Cerebellar nuclear complex (tissue), 1 donor: ENCODE measurements at places on chromosomes 4 and X.

DNA sequence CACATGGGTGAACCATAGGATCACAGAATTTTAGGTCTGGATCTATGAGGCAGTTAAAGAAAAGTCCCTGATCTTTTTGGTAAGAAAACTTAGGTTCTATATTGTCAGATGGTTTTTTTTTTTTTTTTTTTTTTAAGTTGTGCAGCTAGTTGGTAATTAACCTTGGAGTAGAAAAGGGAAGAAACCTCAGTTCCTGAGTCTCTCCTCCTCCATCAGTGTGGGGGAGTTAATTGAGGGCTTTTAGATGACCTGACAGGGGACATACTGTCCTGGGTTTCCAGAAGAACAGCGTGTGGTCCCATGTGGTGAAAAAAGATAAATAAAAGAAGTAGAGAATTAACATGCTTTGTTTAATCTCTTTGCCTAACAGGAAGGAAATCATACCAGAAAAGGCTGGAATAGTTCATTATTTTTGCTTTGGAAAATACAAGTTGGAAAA, 123.7 kb downstream of the ARHGAP10 start:
- DNase-seq: no peak

DNA sequence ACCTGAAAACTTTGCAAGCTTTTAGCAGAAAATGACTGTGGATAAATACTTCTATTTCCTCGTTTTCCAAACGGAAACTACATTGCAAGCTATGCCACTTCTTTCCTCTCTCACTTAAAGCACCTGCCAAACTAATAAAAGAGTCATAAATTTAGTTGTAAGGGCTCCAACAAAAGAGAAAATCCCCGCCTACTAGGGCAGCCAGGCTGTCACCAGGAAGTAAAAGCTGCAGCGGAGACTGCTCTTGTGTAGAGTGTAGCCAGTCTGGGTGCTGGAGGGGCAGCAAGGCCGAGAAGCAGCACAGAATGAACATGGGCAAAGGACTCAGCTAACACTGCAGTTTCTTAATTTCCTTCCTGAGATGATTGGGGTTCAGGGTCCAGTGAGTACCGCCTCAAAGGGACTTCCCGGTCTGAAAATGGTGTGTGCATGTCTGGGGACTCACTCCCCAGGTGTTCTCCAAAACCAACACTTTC, 89.3 kb upstream of the MAML3 start:
- DNase-seq: no peak

- DNase-seq: no peak
Observed at GRCh38 chr4:147760176-147760575, 28.3 kb downstream of the ARHGAP10 start.

GRCh38 chr4:56512166-56512565, 6.6 kb downstream of the ARL9 start:
- DNase-seq: no peak

GRCh38 chr4:137676357-137676998, 144.2 kb upstream of the PCDH18 start:
- no peak for DNase-seq

DNA sequence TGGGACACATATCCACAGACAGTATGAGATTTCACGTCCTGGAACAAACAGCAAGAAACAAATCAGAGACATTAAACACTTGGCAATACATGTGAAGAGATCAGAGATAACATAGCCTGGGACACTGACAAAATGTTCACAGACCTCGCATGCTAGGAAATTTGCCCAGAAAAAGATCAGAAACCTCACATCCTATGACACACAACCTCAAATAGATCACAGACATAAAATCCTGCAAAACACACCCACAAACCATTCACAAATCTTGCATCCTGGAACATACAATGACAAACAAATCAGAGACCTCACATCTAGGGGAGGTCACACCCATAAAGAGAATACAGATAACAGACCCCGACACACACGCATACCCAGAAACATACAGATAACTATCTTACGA, 18.0 kb downstream of the SUV39H1 start:
- DNase-seq: no peak

DNA sequence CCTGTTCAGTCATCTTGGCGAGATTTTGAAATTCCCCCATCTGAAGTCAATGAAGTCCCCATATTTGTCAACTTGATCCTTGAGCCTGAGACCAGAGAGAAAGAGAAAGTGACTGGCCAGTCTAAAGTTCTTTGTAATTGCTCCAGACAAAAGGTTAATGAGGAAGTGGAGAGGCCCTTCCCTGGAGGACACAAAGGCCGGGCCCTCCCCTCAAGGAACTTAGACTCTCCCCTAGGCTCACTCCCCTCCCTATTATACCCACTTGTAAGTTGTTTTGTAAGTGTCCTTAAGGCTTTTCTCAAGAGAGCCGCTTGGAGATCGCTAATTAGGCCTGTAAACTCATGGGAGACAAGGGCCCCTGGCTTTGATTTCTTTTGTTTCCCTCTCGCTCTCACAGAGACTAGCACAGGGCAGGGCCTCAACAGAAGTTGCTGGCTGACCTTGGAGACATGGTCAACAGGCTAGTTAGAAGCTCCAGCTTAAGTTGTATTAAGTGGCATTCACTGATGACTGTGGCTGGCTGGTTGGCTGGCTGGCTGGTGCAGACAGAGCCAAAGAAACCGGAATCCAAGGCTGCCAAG, 20.3 kb upstream of the GPC4 start:
- DNase-seq: no peak

DNA sequence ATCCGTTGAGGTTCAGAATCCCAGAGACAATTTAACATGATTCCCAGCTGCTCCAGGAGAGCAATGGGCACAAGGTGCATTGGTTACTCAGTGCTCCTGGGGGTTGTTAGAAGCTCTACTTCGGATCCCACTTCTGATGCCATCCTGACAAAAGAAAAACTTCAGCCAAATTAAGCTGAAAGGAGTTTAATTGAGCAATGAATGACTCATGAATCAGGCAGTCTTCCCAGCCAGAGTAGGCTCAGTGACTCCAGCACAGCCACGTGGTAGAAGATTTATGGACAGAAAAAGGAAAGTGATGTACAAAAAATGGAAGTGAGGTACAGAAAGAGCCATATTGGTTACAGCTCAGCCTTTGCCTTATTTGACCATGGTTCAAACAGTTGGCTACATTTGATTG, 95.7 kb downstream of the PWWP3B start:
- DNase-seq: no peak

DNA sequence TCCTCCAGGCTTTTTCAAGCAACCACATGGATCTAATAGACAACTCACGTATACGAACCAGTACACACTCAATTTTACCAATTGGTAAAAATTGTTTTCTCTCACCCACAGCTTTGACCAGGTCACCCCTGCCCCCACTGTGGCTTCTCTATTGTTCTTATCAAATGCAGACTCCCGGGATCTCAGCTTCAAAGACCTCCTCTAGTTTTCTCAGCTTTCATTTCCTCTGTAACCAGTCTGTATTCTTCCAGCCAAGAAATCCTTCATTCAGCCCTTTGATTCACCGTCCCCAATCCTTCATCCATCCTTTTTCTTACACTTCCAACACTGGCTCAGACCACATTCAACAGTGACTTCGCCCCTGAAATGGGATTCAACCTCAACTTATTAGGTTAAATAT, 120.7 kb downstream of the CORIN start:
- no peak for DNase-seq

DNA sequence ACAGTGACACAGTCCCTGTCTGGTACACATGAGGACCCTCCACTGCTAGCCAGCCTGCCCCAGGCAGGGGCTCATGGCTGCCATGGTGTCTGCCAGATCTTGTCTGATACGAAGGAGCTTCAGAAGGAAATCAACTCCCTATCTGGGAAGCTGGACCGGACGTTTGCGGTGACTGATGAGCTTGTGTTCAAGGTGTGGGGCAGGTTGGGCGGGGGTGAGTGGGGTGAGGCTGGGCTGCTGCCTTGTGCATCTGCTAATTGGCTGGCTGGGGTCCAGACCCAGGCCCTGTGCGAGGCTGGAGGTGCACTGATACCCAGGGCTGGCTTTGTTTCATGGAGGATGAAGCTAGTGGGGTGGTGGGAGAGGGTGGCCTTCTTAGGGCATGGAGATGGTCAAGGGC, 13.8 kb downstream of the CCDC22 start:
- no peak for DNase-seq
